Colonic mucosa (tissue), 4 donors: ENCODE measurements at places on chromosomes 6 and 20. TPM values are rescaled to one million over a fixed set of nuclear protein-coding genes. Genes with fewer than 3 reads are reported as not detected.

PTPRT gene
- total RNA-seq = 0.11 TPM

GPSM3 gene
- total RNA-seq = 8.6 TPM

DNA sequence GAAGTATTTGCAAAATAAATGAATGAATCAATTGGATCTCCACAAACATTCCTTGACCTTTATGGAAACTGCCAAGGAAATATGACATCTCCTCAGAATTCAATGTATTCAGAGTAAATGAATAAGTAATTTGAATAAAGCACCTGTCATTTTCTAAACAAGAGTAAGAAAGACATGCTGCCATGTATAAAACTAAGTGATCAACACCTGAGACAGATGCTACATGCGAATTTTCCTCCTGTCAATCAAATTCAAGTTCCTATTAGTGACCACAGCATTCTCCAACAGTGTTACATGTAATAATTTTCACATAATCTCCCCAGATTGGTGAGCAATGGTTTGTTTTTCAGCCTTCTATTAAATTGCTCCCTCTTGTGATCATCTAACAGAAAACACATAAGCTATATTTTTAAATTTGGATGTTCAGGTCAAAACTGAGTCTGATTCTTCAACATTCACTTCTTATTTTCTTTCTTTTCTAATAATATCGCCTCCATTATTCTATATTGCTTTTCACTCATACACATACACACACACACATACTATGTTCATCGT is 163.2 kb upstream of the RNF217 start:
- no peak overlapping the region for H3K27ac ChIP-seq
- H3K4me3 ChIP-seq = no peak overlapping the region
- H3K27me3 ChIP-seq = no peaks in the 10 kb centered on the region
- no peaks in the 10 kb centered on the region for H3K4me1 ChIP-seq

- no peak overlapping the region for H3K4me3 ChIP-seq
- DNase-seq = no peak
- H3K36me3 ChIP-seq = no peaks in the 10 kb centered on the region
- no peak overlapping the region for H3K27ac ChIP-seq
- H3K27me3 ChIP-seq = no peaks in the 10 kb centered on the region
- H3K4me1 ChIP-seq = no peaks in the 10 kb centered on the region
These were observed 59.4 kb upstream of the GNRH2 start for GRCh38 chr20:2984028-2984501.
